ENCODE measurements at places on chromosomes 1 and 21. TPM values are rescaled to one million over a fixed set of nuclear protein-coding genes. Genes with fewer than 3 reads are reported as not detected.

DNA sequence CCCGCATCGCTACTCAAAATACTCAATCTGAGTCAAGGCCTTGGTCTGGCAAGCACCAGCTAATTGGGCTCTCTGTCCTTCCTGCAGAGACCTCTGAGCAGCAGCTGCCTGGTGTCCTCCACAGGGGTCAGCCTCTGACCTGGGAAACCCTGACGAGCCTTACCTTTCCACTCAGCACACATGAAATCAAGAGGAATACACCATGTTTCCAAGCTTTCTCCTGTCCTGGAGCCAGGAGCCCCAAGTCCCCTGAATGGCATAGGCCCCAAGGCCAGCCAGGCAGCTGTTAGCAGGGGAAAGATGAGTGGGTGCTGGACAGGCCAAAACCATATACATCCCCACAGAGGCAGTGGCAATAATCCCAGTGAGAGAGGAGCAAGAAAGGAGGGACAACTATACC is 27.2 kb upstream of the TSPEAR start:
- no peak for DNase-seq

FCGR1A gene
- not detected for total RNA-seq

DNA sequence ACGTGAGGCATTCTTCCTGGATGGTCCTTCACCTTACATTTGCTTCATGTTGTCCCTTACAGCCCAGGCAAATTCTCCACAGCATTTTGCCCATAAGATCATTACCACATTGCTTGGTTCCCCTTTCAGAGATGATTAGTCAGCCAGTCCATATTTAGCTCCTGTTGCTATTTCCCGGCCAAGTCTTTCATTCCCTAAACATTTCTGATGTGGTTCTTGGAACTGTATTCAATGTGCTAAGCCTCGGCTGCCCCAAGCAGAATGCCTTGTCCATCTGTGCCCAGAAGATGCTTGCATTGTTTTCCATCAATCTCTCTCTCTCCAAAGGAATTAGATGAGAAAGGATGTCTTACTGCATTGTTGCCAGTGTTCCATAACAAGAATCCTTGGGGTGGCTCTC is 420.9 kb upstream of the CAMK1G start:
- DNase-seq = no peak

- no peak for DNase-seq
These were observed 50.8 kb upstream of the POU3F1 start for GRCh38 chr1:38097284-38097898.

DNA sequence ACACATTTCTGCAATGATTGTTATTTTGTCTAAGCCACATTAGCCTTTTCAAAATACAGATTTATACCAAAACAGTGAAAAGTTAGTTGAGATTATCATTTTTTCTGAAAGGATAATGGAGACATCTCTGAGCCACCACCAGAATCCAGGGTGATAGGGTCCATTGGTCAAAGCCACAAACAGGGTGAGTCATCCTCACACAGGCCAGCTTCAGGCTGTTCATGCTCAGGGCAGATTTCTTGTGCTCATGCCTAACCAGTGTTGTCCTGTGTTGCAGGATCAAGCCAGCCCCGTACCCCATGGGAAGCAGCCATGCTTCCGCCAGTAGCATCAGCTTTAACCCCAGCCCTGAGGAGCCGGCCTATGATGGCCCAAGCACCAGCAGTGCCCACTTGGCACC is 13.4 kb downstream of the ELOA start:
- no peak for DNase-seq

GRCh38 chr1:168084396-168085231 is 52.1 kb downstream of the GPR161 start:
- peak; percentile 85 for DNase-seq

- no peak for DNase-seq
These were observed 217.0 kb downstream of the AJAP1 start for GRCh38 chr1:4871373-4871772.

GRCh38 chr1:46687921-46688509 is 16.4 kb downstream of the TEX38 start:
- no peak for DNase-seq

GRCh38 chr21:44084496-44085241 is 22.5 kb upstream of the PWP2 start:
- DNase-seq = no peak

- no peak for DNase-seq
These were observed 652.9 kb upstream of the USP24 start for GRCh38 chr1:55868026-55868425.

MYBPH gene
- not detected for total RNA-seq

Measured in glutamatergic neuron (in vitro differentiated cells).